ENCODE measurements at places on chromosomes 16 and 17. TPM values are rescaled to one million over a fixed set of nuclear protein-coding genes. Genes with fewer than 3 reads are reported as not detected.

TOM1L1 gene
- total RNA-seq: 83.7 TPM

PER1 gene
- total RNA-seq: 21.9 TPM

AIPL1 gene
- under 0.01 TPM for total RNA-seq

TRIM47 gene
- 14.6 TPM for total RNA-seq

AGRP gene
- total RNA-seq: not detected

- DNase-seq: no peak
Measured at GRCh38 chr17:79075861-79076406, 1.3 kb downstream of the ENGASE start.

DNA sequence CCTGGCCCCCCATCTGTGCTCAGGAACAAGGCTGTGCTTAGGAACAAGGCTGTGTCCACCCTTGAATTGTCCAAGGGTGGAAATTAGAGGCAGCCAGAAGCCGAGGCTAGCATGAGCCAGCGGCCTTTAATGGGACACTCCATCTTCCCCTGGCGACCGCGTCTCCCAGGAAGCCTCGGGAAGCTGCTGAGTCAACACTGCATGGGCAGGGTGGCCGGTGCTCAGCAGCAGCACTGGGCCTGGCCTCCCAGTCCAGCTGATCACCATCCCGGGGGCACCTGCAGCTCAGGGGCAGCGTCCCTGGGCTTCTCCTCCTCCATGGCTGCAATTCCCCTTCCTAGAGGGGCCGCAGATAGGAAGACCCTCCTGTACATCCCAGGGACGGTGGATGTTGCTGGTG, 180.8 kb downstream of the ENGASE start:
- DNase-seq: no peak

DNA sequence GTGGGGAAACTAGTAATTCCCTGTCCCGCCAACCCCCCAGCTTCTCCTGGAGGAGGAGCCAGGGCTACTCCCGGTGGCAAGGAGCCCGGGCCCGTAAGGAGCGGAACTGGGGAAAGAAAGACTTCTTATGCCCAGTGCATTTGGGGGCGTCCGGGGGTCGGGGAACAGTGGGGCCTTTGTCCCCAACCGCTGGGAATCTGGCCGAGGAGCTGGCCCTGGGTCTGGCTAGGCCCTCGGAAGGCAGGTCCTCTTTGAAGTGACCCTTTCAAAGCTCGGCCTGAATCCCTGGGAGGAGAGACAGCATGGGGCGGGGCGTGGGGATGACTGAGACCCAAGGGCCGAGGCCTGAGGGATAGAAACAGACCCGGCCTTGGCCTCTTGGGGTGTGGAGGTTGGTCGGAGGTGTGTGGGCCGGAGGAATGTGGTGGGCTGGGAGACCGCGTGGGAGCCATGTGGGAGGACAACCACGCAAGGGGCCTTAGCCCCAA, 6.0 kb downstream of the ARHGAP23 start:
- no peak for DNase-seq

GRCh38 chr16:90042946-90043514, 23.8 kb upstream of the DBNDD1 start:
- no peak for DNase-seq

- no peak for DNase-seq
Measured at GRCh38 chr16:4775005-4775404, 8.0 kb upstream of the ZNF500 start.

- DNase-seq: no peak
Measured at GRCh38 chr16:47728205-47728604, 267.1 kb downstream of the PHKB start.

DNA sequence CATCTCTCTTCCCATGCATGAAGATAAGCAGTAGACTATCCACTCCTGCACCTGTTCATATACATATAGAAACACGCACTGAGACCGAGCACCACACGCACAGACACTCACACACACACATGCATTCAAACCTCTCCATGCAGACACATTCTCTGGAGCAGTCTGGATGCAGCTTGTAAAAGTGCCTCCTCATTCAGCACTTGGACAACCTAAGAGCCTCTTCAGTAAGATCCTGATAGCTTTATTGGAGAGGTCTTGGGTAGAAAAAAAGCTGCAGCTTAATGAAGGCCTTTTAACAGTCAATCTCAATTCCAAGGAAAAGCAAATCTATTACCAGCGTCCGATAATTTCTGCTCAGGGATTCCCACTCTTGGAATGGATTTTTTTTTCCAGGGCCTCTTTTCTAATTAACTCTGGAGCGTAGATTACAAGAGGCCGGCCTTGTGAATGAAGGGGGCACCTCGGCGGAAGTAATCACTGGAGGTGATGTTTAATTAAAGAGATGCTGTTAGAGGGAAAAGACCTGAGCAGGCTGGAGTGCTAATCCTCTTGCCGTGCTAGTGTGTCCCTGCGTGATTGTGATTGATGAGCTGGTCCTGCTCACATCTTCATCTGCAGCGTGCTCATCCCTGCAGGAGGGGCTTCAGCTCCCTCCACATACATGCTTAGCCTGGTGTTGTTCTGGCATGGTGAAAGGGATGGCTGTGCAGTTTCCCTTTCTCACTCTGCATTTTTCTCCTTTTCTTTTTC, 155.1 kb downstream of the RBFOX1 start:
- no peak for DNase-seq

GRCh38 chr16:73131156-73131862, 83.4 kb upstream of the ZFHX3 start:
- DNase-seq: peak; percentile 21

- no peak for DNase-seq
Measured at GRCh38 chr17:30091121-30091670, 25.4 kb upstream of the NSRP1 start.

All from bronchial epithelial cell (primary cell).